ENCODE measurements at places on chromosomes 12 and 14.

GRCh38 chr12:100795174-100795799, 711 bp downstream of the ANO4 start:
- DNase-seq: no peak

GRCh38 chr14:94451091-94451771, 1.4 kb downstream of the SERPINA11 start:
- no peak for DNase-seq

DNA sequence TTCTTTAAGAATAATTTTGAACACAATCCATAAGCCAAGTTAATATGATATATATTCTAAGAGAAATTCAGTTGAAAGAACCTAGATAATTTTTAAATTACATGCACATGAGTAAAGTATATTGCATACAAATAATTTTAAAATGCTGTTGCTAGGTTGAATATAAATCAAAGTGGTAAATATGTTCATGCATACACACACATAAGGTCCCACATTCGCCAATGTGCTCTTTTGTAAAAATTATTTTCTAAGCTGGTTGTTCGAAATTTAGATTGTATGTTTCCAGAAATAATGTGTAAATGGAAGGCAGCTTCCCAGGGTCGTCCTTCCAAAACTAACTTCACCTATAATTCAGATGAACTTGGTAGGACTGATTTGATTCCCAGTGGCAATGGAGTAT, 173.7 kb upstream of the CCDC196 start:
- DNase-seq: no peak

DNA sequence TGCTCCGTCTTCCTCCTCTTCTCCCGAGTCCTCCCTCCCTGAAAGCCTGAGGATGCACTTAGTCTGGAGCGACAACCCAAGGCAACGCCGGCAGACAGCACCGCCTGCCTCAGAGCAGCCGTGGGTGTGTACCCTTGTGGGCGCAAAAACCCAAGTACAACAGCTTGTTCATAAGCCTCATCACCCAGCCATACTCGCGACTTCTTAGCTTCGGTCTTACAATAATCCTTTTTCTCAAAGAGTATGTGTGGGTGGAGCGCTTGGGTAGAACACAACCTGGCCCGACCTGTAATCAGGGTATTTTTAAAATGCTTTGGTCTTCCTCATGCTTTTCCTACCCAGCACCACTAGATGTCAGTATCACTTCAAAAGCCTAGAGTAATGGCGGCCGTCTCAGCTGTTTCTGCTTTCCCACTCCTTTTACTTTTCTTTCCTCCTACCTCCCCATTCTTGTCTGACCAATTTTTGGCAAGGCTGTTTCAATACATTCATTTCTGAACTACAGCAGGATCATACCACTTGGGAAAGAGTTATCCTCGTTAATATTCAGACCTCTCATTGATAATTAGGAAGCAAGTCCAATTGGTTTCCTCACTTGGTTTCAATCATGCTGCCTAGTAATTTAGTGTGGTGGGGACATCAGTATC, 198.9 kb downstream of the EPS8 start:
- DNase-seq: peak; percentile 90

GRCh38 chr12:46572644-46573346, 200.2 kb upstream of the SLC38A2 start:
- no peak for DNase-seq

DNA sequence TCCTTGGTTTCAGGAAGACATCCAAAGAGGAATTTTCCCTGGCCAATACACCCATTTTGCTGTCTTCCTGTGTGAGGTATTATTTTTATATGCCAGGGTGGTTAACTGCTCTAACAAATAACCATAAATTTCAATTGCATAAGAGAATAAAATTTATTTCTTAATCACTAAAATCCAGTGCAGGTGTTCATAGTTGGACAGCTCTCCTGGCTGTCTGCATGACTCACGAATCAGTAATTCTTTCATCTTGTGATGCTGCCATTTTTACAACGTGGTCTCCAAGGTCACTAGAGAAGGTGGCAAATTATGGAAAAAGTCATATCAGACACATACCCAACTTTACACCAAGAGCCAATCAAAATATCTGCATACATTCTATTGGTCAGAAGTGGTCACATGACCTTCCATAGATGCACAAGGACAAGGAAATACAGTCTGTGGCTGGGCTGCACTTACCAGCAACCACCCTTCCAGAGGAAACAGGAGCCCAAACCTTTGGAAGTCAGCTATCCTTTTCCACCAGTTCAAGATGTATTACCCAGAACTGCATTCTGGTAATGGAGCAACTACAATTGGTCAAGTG, 193.5 kb upstream of the PLEKHG7 start:
- no peak for DNase-seq

- no peak for DNase-seq
Observed at GRCh38 chr12:89225401-89225800, 126.9 kb downstream of the DUSP6 start.

DNA sequence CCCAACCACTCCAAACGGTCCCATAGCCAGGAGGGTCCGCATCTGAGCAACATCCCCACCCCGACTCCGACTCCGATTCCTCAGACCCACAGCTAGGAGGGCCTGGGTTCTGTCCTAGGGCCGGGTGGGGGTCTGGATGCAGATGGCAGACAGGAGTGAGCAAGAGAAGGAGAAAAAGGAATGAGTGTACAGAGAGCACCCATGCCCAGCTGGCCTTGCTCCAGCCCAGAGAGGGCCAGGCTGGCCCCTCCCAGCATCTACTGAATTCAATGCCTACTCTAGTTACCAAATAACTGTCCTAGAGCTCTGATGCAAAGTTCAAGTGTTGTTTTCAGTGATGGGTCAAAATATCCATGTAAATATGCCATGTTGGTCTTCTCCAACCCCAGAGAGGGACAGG, 40.8 kb downstream of the VDR start:
- DNase-seq: no peak

DNA sequence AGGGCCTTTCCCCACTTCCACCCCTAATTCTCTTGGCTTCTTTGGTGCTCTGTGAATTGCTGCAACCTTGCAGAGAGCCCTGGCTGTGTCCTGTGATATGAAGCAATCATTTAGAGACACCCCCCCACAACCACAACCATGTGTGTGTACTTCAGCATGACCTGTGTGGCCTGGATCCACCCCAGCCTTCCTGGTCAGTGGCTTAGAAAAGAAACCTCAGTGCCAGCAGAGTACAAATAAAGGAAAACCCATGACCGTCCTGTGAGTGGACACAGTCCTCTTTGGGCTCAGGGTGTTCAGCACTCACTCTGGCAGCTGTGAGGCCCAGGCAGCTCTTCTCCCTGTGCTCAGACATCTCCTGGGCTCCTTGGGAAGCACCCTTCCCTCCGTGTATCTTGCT, 206.6 kb upstream of the DIO3 start:
- DNase-seq: no peak

DNA sequence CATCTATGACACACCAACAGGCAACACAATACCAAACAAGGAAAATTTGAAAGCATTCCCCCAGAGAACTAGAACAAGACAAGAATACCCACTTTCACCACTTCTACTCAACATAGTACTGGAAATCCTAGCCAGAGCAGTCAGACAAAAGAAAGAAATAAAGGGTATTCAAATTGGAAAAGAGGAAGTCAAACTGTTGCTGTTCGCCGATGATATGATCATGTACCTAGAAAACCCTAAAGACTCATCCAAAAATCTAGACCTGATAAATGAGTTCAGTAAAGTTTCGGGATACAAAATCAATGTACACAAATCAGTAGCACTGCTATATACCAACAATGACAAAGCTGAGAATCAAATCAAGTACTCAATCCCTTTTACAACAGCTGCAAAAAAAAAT, 8.1 kb upstream of the ATL1 start:
- no peak for DNase-seq

GRCh38 chr12:75990189-75990912, 41.2 kb downstream of the PHLDA1 start:
- DNase-seq: no peak

DNA sequence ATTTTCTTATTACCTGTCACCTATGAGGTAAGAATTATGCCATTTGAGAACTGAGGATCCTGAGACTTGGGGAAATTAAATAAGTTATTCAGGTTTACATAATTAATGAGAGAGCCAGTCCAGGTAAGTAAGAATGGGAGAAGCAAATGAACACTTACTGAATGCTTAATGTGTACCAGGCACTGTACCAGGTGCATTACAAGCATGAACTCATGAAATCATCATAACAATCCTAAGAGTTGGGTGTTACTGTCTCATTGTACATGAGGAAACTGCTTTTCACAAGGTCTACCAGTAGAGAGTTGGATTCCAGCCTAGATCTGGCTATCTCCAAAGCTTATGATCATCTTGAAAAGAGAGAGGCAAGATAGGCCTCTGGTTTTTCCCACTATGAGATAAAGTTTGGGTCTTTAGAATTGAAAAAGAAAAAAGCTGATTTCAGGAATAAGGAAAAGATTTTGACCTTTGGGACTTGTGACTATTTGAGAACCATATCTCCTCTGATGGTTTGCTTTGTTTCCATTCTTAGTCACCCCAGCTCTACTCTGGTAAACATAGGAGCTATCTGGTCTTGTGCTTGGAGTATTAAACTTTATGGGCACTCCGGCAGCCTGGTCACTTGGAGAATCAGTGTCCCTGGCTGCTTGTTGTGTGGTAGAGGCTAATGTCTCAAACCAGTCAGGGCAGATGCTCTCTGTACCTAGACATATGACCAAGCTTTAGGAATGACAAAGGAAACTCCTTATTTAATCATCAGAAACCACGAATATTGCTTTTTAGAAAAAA, 48.0 kb downstream of the PTHLH start:
- DNase-seq: no peak

DNA sequence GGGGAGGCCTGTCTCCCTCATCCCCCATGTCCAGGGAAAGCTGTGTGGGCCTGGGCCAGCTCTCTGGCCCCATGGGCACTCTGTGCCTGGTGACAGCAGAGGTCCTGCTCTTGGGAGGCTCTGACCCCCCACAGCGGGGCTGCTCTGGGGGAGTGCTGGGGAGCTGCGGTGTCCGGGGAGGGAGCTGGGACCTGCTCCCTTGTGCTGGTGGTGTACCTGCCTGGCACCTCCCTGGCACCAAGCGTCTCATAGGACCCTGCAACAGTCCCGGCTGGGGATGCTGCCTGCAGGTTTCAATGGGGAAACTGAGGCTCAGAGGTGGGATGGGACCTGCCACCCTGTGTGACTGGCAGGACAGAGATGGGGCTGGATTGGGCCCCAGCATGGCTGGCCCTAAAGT, 111.3 kb downstream of the KIF26A start:
- DNase-seq: no peak

GRCh38 chr12:42793166-42793565, 203.6 kb upstream of the PRICKLE1 start:
- no peak for DNase-seq

DNA sequence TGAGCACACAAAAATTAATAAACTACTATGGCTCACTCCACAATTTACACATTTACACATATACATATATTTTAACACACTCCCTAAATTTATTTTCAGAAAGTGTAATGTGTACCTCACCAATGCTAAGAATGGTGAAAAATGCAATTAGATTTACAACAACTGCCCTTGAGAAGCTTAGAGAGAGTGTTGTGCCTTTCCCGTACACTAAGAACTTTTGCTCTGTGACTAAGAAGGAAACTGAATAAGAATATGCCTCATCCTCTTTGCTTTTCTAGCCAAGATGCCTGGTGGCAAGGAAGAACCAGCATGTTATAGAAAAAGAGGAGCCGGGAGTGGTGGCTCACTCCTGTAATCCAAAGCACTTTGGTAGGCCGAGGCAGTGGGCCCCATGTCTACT, 62.3 kb downstream of the SINHCAF start:
- no peak for DNase-seq

DNA sequence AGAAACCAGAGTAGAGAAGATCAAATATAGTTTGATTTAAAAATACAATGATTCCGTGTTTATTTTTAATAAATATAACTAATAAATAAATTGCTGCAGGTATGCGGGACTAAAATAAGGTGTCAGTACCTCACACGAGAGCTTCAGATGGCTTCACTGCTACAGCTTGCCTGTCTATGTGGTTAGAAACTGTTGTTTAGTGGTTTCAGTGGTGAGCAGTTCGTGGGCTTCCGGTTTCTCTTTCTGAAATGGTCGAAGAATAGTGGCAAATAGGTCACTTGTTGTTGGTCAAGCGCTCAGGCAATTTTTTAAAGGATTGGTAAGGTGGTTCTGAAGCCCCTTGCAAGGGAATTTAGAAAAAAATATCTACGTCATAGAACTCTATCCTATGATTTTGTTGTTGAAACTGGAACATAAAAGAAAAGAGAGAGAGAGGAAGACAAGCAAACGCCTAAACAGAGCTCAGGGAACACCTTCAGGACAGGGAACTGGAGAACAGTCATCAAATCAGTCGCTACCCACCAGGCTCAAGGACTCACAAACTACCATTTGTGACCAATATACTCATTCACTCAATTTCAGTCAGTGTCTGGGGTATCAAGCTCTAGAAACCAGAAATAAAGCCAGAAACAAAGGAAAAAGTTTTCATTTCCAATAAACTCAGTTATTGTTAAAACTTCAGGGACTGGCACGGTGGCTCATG, 31.3 kb downstream of the GABARAPL1 start:
- no peak for DNase-seq

DNA sequence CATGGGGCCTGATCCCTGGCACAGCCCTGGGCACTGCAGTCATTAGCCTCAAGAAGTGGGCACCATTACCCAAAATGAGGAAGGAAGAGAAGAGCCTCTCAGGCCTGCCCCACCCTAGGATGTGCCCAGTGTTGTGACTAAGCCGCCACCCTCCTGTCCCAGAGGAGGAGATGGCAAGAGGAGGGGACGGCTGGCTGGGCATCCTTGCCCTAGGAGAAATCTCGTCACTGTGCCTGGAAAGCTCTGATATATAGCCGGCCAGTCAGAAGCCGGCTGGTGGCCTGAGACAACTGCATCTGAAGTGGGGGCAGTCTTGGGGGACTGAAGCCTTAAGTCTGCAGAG, 115.2 kb downstream of the LGMN start:
- no peak for DNase-seq

- no peak for DNase-seq
Observed at GRCh38 chr12:121214855-121215745, 5.2 kb downstream of the P2RX4 start.

- no peak for DNase-seq
Observed at GRCh38 chr12:49868449-49868848, 25.5 kb upstream of the BCDIN3D start.

DNA sequence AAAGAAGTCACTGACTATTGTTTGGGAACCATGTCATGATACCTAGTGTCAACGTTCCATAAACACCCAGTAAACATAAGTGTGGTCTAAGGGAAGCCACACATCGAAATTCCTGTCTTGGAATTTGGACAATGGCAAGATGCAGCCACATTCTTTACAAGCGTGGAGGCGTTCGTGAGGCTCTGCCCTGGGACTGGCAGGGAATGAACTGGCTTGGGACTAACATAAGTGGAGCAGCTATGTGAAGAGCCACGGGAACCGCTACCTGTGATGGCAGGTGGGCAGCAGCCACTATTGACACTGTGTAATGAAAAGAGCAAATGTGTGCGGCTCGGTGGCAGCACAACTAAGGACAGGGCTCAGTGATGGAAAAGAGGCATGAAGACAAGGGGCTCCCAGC, 10.0 kb upstream of the NRIP2 start:
- DNase-seq: no peak

GRCh38 chr12:53759261-53759660, 7.5 kb upstream of the CISTR start:
- DNase-seq: no peak
